Activated gamma-delta T cell (primary cell): ENCODE measurements at places on chromosomes 2 and 18.

DNA sequence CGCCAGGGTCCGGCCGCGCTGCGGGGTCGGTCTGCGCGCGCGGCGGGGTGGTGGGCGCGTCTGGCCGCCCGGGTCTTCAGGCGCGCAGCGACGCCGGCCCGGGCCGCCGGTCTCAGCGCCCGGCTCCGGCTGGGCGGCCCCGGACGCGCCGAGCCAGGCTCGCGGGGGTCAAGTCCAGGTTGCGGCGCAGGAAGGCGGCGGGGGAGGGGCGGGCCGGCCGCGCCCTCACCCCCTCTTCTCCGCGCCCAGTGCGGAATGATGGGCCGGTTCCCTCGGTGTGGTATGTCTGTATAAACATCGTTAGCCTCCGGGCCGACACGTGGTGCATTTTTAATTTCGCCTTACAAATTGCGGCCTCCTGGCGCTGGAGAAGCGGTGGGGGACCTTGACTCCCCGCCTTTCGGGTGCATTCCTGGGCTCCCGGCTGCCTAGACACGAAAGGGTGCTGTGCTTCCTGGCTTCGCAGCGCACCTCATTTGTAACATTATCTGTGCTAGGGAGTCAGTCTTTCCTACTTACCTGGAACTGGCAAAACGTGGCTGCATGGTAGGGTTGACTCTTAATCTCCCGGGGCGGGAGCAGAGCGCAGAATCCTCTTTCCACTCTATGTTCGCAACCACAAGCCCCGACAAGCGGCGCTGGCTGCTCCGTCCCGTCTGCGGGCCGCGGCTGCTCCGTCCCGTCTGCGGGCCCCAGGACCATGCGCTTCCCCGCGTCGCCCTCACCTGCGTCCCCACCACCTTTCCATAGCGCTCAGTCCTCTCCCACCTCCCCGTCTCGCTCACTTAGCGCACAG, 69.0 kb downstream of the CTAGE1 start:
- peak; percentile 9 for DNase-seq

DNA sequence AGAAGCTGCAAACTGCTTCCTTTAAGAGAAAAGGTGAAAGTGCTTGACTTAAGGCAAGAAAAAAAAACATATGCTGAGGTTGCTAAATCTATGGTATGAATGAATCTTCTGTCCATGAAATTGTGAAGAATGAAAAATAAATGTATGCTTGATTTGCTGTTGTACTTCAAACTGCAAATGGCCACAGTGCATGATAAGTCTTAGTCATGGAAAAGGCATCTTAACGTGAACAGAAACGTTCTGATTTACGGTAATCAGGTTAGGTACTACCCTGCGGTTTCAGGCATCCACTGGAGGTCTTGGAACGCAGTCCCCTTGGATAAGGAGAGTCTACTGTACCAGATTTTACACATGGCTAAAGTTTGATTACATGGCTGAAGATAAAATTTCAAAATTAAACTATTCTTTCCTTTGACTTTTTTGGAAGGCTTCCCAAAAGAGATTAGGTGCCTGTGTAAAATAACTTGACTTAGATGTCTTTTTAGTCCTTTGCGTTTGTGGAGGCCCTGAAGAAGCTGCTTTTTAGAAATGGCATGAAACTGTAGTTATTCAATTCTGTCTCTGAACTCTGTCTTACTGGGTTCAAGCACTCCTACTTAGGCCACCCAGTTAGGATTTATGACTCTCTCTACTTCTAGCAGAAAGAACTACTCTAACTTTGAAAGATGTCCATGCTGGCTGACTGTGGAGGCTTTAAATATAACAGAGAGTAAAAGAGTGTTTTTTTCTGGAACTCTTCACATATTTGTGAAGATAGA, 35.9 kb upstream of the SCN9A start:
- DNase-seq = no peak

DNA sequence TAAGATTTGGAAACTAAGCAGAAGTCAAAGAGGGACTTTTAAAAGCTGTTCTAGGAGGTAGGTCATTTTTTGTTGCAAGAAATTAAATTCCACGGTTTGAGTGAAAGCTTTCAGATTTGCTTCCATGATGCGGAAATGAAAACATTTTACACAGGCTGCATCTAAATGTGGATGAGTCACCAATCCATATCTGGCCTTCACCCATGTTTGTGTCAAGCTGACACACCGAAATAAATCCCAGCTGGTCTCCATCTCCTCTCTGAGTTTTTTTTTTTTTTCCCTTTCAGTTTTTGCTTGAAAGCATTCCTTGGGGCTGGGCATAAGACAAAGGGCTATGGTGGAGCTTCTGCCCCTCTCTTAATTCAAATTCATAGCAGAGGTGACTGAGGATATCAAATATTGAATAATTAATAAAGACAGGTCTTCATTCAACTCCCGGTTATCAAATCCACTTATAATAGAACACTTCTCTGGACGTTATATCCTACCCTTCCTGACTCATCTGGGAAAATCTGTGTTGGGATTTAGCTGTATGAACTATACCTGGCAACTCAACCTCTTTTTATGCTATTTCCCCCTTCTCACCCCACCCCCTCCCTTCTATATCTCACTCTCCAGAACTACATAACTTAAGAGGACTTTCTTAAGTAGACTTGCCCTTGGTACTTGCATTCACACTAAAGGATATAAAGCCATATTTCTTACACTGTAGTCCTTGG, 558.3 kb upstream of the GCFC2 start:
- no peak for DNase-seq

DNA sequence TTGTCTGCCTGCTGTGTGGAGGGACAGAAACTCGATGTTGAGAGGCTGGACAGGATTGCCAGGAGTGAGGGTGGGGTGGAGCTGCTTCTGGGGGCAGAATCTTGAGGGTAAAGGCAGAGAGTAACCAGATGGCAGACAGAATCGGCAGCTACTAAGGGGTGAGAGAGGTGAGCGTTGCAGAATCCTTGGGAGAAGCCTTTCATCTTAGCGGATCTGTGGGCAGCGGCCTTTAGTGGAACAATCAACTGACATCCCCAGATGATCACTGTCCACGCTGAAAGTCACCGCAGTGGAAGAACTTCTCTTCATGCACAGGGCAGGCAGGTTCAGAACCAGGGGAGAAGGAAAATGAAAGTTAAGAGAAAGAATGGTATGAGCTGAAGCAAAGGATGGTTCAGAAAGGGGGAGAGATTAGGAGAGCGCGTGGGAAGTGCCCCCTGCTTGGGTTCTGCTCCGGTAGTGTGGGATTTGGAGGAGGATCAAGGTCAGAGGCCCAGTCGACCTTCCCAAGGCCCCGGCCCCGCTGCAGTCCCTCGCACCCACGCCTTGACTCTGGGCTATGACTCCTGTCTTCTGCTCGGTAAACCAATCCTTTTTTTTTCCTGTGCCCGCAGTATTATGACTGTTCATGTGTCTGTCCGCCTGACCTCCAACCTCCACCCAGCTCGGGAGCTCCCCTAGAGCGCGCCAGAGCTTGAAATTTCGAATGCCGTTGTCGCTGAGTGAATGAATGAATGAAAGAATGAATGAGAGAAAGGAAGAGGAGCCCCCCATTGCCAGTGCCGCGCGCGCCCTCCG, 584 bp downstream of the BOLA3 start:
- no peak for DNase-seq

- DNase-seq = no peak
These were observed 921.3 kb downstream of the CPS1 start for GRCh38 chr2:211477537-211478275.

- peak; percentile 42 for DNase-seq
These were observed 925 bp downstream of the SOS1 start for GRCh38 chr2:39119732-39120520.

- no peak for DNase-seq
These were observed 85.8 kb downstream of the TCF4 start for GRCh38 chr18:55501982-55502710.

- DNase-seq = no peak
These were observed 124.5 kb upstream of the CCDC150 start for GRCh38 chr2:196515051-196515450.

GRCh38 chr18:48544661-48545415, 6.0 kb downstream of the CTIF start:
- no peak for DNase-seq

GRCh38 chr2:156481312-156481711, 45.1 kb downstream of the GPD2 start:
- no peak for DNase-seq

GRCh38 chr2:66145490-66145889, 289.4 kb upstream of the MEIS1 start:
- no peak for DNase-seq

GRCh38 chr2:133142087-133142486, 426.2 kb downstream of the NCKAP5 start:
- DNase-seq = no peak

DNA sequence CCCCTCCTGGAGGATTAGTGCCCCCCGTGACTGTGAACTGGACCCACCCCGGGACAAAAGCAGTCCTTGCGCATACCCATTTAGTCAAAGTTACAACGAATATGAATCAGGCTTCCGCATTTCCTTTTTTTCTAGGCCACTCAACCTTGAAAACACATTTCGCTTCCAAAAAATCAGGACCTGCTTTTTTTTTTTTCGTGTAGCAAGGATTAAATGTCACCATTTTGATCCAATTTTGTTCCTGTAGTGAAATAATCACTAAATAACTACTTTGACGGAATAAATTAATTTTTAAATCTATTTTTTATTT, 464 bp upstream of the FTCDNL1 start:
- no peak for DNase-seq

DNA sequence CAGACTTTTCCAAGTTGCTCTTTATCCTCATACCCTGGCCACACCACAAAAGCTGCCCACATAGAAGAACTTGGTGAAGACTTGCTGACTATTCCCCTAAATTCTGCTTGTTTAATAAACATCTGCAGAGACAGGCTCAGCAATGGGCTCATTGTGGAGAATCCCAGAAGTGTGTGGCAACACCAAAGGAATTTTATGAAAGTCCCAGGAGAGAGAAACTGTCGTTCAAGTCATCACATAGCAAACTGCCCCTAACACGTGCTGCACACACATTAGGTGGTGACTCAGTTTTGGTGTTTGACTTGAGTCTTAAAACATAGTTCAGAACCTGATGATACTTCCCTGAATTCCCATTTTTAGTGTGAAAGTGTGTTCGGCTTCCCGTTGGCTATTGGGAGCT, 38.6 kb downstream of the CYP1B1 start:
- DNase-seq = no peak

GRCh38 chr2:171629113-171629512, 58.2 kb upstream of the DYNC1I2 start:
- DNase-seq = no peak

- DNase-seq = no peak
These were observed 25.5 kb downstream of the ZNF521 start for GRCh38 chr18:25326361-25326952.

GRCh38 chr2:71309-72035, 25.2 kb upstream of the FAM110C start:
- DNase-seq = no peak

- no peak for DNase-seq
These were observed 51.1 kb upstream of the BCL11A start for GRCh38 chr2:60604486-60605064.

- DNase-seq = no peak
These were observed 190.5 kb downstream of the ALPK2 start for GRCh38 chr18:58438161-58438957.

DNA sequence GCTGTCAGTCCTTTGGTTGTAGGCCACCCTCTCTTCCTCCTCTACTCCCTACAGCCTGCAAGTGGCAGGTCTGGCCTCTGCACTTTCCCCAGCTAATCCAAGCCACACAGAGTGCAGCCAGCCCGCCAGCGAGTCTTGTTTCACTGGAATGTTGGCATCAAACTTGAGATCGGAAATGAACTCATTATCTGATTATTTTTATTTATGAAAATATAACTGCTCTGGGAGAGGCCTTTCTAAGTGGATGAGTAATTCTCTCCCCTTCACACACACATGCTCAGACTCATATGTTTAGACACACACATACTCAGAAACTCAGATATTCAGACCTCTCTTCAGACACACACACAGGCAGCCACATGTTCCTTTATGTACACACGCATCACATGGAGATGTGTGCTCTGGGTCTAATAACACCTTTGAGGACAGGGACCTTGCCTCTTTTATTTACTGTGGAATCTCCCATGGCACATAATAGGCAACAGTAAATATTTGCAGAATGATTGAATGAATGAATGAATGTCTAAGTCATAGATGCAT, 151.3 kb downstream of the ZFP36L2 start:
- DNase-seq = no peak

GRCh38 chr2:45850558-45850957, 199.1 kb downstream of the PRKCE start:
- DNase-seq = no peak

DNA sequence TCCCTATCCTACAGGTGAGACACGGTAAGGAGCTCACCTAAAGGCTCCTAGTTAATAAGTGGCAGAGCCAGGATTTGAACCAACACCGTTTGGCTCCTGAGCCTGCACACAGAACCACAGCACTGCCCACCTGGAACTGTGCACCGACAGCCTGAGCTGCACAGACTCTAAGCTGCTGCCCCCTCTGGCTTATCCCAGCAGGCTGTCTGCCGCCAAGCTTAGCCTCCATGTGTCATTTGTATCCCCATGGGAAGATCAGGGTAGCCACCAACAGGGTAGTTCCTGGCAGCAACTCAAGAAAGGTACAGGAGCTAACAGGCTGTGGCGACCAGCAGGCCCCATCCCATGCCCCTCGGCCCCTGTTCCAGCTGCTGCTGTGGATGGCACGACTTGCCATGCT, 135.7 kb downstream of the LRRC30 start:
- DNase-seq = no peak

DNA sequence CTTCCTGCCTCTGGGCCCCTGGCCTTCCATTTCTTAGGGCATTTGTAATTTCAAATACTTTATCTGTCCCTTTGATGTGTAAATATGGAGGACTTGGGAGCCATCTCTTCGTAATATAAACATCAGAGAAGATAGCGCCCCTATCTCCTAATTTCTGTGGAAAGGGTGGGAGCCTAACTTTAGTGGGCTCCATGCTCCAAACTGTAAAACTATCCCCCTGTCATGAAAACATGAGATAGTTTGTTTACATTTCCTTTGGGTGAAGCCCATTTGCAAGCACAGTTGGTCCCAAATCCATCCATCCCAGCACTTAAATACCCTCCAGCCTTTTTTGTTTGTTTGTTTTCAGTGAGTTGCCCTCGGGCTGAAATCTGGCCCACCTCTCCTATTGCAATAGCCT, 782.6 kb upstream of the FSHR start:
- DNase-seq = no peak

- no peak for DNase-seq
These were observed 119.5 kb upstream of the CYRIA start for GRCh38 chr2:16785149-16785548.

GRCh38 chr18:13076886-13077285, 85.7 kb downstream of the CEP192 start:
- DNase-seq = no peak

- no peak for DNase-seq
These were observed 159.2 kb downstream of the FAM210A start for GRCh38 chr18:13566941-13567746.

GRCh38 chr2:237184919-237185552, 99.3 kb downstream of the COPS8 start:
- DNase-seq = no peak

DNA sequence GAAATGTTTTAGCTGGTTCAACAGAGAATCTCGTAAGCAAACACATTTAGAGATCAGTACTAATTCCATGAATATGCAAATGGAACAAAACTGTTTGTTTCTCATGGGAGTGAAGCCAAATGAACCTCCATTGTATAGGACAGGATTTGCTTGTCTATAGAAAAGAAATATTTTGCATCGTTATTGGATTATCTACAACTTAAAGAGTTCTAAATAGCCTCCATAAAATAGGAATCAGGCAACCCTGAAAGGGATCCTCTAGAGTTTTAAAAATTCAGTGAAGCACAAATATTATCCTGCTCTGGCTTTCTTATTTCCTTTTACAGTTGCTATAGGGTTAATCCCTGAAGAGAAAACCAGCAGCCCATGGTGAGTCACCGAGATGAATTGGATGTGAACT, 378.4 kb upstream of the NRXN1 start:
- no peak for DNase-seq
